Metanephros (tissue), 2 donors: ENCODE measurements at places on chromosomes 5 and 9. TPM values are rescaled to one million over a fixed set of nuclear protein-coding genes. Genes with fewer than 3 reads are reported as not detected.

Gene RASGRF2
- 3.5 TPM for total RNA-seq

Gene S100Z
- 0.41 TPM for total RNA-seq

Gene SLC6A7
- total RNA-seq, result 0.06 TPM

Gene OR1Q1
- not detected for total RNA-seq

Gene PLPPR1
- total RNA-seq, result 24.8 TPM

Gene STPG3
- total RNA-seq, result not detected

Gene BARHL1
- not detected for total RNA-seq
